A673 (cell line): ENCODE measurements at places on chromosomes 3 and 15.

DNA sequence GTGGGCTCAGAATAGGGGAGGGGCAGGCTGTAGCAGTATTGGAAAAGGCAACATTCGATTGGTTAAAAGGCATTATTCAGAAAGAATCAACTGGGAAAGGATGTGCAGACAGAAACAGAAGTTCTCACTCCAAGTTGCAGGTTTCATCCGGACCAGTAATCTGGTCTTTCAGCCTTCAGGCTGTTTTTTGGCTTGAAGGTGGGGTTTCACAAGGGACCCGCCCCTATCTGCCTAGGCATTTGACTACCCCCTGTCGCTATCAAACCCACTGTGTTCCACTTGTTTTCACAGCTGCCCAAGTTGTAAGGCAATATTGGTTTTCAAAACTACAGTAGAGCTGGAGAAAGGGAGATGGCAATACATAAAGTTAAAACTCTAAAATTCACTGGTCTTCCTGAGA lies 96.9 kb downstream of the VPS8 start:
- no peak for DNase-seq

DNA sequence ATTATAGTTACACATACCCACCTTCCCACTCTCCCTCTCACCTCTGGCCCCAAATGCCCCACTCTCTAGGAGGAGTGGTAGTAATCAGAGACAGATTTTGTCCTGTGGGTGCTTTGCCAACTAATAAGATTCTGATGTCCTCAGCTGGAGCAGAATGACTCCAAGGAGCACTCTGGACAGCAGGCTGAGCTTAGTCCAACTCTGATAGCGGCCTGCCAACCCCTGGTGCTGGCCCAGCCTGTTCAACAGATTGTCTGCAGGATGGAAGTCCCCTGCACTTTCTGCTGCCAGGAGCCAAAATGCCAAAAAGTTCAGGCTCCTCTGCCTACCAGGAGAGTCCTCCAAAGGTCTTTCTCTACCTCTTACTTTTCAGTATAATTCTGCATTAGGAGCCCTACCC lies 160.5 kb upstream of the UMPS start:
- DNase-seq: no peak

DNA sequence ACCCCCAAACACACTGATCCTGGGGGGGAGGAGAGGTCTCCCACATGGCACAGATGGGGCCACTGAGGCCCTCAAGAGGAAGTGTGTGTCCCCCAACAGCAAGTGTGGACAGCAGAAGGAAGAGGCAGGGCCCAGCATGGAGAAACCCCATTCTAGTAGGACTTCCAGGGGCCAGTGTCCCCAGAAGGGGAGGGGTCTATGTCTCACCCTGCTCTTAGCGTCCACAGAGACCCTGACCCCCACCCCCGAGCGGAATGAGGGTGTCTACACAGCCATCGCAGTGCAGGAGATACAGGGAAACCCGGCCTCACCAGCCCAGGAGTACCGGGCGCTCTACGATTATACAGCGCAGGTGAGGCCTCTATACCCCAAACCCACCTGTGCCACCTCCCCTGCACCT lies 35.3 kb downstream of the TSPAN3 start:
- no peak for DNase-seq

DNA sequence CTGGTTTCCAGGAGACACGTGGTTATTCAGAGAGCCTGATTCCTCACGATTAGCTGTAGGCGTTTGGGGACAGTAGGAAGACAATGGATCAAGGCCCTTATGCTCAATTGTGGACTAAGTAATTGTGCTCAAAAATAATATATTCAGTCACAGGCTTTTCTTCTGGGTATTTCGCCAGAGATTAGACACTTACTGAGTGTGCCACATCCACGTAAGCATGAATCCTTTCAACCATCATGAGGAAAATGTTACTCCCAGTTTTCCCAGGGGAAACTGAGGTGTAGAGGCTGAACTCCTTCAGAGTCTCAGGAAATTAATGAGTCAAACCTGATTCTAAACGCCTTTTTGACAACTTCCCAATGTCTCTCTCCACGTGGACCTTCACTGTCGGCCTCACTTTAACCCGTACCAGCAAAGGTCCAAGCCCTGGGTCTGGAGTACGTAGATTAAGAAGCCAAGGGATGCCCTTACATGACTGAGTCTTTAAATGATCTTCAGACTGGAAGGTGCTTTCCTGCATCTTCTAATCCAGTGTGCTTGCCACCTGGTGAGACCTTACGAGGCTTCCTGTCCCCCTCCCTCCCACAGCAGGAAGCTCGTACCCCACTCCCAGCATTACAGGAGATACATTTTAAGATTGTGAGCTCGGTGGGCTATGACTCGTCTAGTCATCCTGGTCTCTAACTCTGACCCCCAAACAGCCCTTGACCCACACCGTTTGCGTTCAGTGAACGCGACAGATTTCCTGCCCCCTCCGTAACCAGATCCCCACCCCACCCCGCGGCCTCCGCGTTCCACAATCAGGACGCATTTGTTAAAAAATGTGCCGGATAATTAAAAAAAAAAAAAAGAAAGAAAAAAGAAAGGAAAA lies 1.7 kb downstream of the PKM start:
- peak; percentile 24 for DNase-seq

- DNase-seq: no peak
Measured at GRCh38 chr3:37074178-37074577, 80.9 kb downstream of the MLH1 start.

- DNase-seq: no peak
Measured at GRCh38 chr3:9499455-9500107, 54.0 kb downstream of the LHFPL4 start.

DNA sequence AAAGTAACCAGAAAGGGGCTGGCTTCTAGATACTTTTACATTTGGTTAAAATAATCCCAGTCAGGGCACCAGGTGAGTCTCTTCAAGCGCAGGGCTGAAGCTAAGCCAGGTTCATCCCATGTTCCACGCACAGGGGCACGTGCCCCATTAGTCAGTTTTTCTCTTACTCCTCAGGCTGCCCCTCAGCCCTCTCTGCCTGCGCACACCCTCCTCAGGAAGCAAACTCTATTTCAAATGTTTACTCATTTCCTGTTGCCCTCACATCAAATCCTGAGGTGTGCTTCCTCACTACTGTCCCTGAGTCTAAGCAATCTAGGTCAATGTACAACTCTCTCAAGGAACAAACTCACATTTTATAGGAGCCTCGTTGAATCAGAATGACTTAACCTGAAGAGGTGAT lies 48.5 kb downstream of the THBS1 start:
- no peak for DNase-seq

DNA sequence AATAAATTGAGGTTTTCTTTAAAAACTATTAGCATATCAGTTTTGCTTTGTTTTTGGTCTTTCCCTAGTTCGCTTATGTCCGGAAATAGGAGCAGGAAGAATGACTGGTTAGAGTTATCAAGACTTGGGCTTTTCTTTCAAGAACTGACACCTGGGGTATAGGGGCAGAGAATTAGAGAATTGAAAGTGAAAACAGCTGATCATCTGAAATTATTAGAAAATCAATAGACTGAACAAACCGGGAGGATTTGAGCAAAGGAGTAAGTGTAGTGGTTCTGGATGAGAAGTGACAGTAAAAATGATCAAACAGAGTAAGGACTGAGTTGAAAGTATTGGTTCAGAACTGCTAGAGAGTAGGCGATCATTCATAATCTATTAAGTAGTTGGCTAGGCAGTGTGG lies 6.0 kb downstream of the MINDY2 start:
- DNase-seq: no peak

DNA sequence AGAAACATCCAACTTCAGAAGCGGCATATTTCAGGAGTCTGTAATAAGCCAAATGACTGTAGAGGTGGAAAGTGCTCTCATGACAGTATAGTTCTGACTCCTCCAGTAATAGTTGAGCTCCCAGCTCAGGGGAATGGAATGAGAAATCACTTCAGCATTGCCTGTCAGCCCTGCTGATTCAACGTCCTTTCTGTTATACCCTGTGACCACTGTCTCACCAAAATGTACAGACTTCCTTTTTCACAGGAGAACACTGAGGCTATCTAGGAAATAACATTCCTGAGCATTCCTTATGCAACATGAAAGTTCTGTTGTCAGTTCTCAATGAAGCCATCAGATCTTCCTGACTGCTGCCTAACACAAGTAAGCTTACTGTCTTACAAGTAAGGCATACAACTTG lies 284.5 kb upstream of the MME start:
- no peak for DNase-seq

- no peak for DNase-seq
Measured at GRCh38 chr15:28892789-28893610, 7.2 kb downstream of the APBA2 start.

- DNase-seq: no peak
Measured at GRCh38 chr15:72785432-72785831, 1.9 kb upstream of the ADPGK start.

DNA sequence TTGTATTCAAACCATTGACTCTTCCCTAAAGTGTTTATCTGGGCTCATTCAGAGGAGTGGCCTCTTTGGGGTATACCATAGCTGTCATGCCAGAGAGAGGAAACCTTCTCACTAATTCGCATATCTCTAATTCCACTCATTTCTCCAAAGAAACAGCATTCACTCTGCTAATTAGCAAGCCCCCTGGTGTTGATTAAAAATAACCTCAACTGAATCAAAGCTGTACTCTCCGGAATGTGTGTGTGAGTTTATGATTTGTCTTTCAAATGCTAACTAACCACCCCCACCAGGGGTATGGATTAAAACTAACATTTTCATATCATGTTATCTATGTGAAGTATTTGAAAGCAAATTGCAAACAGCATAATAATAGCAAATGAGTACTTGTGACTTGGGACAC lies 45.5 kb downstream of the PAQR5 start:
- no peak for DNase-seq

GRCh38 chr3:177449360-177450006 lies 252.2 kb upstream of the TBL1XR1 start:
- DNase-seq: peak; percentile 55

- no peak for DNase-seq
Measured at GRCh38 chr3:39095778-39096177, 11.6 kb downstream of the GORASP1 start.

GRCh38 chr3:123533554-123534159 lies 51.2 kb downstream of the HACD2 start:
- no peak for DNase-seq

DNA sequence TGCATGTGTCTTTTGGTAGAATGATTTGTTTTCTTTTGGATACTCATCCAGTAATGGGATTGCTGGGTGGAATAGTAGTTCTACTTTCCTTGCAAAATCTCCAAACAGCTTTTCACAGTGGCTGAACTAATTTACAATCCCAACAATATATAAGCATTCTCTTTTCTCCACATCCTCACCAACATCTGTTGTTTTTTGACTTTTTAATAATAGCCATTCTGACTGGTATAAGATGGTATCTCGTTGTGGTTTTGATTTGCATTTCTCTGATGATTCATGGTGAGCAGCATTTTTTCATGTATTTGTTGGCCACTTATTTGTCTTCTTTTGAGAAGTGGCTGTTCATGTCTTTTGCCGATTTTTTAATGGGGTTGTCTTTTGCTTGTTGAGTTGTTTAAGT lies 55.8 kb downstream of the ST8SIA2 start:
- no peak for DNase-seq

DNA sequence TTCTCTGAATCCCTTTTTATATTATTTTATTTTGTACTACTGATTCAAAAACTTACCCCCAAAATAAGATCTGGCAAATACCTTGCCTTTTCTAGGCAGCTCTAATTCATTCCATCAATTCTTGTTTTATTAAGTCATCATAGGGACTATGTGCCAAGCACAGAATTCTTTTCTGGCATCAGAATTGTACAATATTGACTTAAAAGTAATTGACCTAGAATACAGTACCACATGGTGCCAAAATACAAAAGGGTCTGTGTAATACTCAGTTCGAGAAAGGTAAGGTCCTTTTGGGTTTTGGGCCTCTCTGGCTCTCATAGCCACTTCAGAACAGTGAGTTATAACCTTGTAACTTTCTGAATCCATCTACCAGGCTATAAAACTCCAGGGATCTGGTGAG lies 46.2 kb downstream of the KBTBD8 start:
- DNase-seq: no peak

GRCh38 chr3:184383033-184383740 lies 3.3 kb downstream of the CHRD start:
- DNase-seq: no peak

- DNase-seq: no peak
Measured at GRCh38 chr3:46576879-46577278, 10.8 kb upstream of the LRRC2 start.

- DNase-seq: peak; percentile 70
Measured at GRCh38 chr15:55588070-55588814, at the start of gene PYGO1. Gene PYGO1, minus strand, starts transcription at chr15:55588345. Its CDS starts 462 bp downstream, at chr15:55587883.

DNA sequence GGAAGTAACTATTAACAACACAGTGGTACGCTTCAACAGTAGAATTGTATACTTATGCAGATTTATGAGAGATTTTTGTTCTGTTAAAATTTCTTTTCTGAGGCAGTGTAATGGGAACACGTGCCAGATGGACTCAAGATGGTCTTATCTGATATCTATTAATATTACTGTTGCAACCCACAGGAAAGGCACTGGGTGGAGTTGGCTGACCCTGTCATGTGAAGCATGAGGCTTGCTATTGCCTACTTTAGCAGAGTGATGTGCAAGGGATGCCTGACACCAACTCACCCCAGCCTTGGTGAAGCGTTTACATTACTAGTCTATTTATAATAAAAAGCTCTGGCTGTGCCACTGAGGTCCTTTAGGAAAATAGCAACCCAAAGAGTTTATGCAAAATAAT lies 19.8 kb upstream of the ARNT2 start:
- no peak for DNase-seq

- no peak for DNase-seq
Measured at GRCh38 chr3:154781595-154781994, 298.5 kb upstream of the MME start.
